SK-N-SH (cell line): ENCODE measurements at places on chromosomes 7 and 10.
A peak's percentile ranks its signal among the peaks of the same experiment; 100 is the strongest.

DNA sequence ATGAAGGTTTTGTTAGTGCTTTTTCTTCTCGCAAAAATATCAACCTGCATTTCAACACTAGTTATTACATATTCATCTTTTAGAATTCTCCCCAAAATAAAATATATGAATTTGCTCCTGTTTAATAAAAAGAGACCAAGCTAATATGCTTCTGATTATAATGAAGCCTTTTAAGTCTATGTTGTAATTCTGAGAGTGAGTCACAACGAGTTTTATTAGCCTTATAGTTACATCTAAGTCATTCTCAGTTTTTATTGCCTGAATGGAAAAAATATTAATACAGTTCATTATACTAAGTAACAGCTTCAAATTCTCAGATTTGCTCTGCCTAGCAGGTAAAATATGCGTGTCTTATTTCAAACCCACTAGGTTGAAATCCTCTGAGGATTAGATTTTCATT lies 152.4 kb upstream of the CELF2 start:
- DNase-seq, result no peak

- no peak for DNase-seq
Measured at GRCh38 chr10:12833451-12833850, 168.1 kb downstream of the CCDC3 start.

GRCh38 chr10:77165445-77166208 lies 472.0 kb downstream of the KCNMA1 start:
- peak; percentile 54 for DNase-seq

DNA sequence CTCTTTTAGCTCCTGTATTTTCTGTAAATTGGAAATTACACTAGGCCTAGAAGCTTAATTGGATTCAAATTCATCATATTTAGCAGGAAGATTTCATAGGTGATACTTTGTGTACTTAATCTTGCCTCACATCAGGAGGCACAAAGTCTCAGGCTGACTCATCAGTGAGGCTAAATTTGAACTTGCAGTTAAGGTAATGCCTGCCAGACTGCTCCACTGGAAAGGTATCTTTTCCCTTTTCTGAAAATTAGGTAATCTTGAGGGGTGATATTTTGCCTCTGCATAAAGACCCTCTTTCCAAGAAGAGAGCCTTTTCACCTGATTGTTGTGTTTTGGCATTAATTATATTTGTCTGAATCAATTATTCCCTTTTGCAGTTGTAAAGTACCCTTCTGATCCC lies 14.6 kb downstream of the PPIA start:
- DNase-seq, result no peak

- DNase-seq, result no peak
Measured at GRCh38 chr7:22694597-22695207, 32.3 kb upstream of the IL6 start.

- no peak for DNase-seq
Measured at GRCh38 chr7:50274361-50274760, 30.2 kb upstream of the IKZF1 start.

GRCh38 chr7:134182078-134182477 lies 54.9 kb downstream of the LRGUK start:
- no peak for DNase-seq
